ENCODE measurements at places on chromosomes 1 and 21.

DNA sequence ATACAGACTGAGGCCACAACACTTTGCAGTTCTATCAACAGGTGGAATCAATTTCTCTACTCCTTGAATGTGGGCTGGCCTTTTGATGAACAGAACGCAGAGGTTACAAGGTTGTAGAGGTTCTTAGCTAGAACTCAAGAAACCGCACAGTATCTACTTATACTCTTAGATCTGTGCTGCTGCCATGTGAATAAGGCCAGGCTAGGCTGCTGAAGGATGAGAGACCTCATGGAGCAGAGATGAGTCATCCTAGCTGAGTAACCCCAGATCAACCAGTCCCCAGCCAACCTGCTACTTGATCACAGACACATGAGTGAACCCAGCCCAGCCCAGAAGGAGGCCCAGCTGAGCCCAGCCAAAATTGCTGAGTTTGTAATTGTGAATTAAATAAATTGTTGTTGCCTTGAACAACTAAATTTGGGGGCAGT is 35.3 kb upstream of the BCAR3 start:
- no peak for DNase-seq

GRCh38 chr1:229885568-229886495 is 181.2 kb upstream of the GALNT2 start:
- DNase-seq: no peak

DNA sequence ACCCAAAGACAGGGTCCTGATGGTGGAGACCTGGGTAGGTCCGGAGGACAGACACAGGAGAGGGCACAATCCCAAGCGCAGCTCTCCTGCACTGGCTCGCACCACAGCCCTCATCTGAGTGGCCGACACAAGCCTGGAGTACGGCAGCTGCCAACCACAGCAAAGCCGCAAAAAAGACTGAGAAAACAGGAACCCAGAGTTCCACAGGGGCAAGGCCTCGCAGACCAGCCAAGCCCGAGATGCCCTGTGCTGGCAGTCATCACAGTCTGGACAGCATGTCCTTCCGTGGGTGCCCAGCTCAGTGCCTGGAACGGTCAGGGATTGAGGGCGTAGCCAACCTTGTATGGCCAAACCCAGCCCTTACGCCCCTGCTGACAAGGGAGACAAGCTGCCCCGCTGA is 11.4 kb downstream of the ZBTB48 start:
- DNase-seq: peak; percentile 38

- no peak for DNase-seq
These were observed 40.9 kb downstream of the NEGR1 start for GRCh38 chr1:72241397-72241796.

DNA sequence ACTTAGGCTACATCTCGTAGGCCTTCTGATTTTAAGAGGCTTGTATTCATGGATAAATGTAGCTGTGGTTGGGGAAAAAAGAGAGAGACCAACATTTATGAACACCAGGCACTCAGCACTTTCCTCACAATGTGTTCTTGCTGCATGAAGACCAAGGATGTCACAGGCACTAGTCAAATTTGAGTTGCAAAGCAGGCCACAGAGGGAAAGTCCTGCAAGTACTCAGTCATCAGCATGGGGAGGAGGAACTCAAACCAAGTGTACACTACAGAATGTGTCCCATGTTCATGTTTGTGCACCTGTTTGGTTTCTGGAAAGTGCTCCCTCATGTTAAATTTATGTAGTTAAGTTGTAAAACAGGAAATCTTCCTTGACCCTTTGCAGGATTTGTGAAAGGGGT is 8.7 kb upstream of the MAP3K7CL start:
- DNase-seq: no peak

DNA sequence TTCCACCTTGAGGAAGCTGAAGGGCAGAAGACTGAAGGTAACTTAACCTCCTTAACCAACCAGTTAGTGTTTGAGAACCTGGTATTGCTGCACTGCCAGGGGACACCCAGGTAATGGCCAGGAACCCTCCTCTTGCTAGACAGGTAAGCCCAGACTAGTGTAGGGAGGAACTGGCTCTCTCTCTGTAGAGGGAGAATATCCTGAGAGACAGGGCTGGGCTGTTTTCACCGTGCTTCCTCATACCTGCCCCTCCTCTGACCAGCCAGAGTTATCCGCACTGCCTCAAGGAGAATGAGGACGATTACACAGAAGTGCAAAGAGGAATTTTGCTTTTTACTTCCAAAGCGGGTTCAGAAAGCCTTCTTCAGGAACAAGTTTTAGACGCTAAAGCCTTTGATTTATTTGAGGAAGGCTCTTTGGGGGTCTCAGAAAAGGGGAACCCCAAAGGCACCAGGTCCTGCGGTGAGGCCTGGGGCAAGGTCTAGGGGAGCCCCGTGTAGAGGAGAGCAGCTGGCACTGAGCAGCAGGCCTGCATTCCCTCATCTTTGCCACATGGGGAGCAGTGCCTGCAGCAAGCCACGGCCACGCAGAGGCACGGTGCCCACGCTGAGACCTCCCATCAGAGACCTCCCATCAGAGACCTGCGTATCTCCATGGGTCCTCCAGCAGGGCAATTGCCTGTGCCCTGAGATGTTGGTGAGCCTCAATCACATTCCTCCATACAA is 13.5 kb downstream of the GNG4 start:
- DNase-seq: no peak

DNA sequence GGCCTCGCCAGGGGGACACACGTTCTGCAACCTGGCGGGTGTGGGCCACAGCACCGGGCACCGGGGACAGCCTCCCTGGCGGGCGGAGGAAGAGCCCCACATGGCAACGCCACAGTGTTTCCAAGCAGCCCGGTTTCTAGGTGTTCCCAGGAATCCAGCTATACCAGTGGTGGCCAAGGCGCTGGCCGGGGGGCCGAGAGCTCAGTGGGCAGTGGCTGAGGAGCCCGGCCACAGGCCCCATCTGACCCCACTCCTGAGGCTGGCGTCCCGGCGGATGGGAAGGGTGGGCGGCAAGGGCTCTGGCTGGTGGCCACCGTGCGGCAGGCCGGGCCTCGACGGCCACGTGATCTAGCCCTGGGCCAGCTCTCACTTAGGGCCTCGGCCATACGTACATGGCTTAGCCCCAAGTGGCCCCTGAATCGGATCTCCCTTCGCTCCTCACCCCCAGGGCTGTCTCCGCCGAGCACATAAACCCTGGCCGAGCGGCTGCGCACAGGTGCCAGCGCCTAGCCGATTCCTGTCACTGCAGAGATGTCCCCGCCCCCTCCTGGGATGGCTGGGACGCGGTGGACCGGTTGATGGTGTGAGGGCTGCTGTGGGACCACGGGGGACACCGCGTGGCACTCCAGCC is 68.7 kb downstream of the MORN1 start:
- no peak for DNase-seq

DNA sequence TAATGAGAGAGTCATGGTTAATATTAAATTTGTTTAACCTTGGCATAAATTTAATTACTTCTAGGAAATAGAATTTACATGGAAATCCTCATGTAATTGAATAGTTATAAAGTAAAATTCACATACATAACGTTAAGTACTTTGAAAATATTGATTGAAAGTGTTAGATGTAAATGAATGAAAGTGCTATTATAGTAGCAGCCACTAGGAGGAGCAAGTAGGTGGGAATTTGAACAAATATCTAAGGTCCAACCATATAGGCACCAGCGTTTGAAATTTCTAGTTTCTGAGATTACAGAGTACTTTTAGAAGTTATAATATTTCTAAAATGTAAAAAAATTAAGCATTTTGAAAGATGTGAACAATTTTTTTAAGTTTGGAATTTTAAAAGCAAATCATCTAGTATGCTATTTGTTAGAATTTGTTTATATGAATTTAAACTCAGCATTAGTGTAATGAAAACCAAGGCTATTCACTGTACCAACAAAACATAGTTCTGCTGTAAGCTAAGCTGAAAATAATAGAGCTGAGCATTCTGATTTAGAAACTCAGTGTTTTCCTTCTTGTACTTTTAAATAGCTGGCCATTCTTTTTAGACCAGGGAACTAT is 3.3 kb downstream of the B3GALT2 start:
- DNase-seq: peak; percentile 75

- DNase-seq: peak; percentile 95
These were observed at the start of gene PCAT6 for GRCh38 chr1:202810615-202811295. Gene PCAT6, plus strand, starts transcription at chr1:202810954.

GRCh38 chr1:155226188-155226909 is 17.9 kb downstream of the MTX1 start:
- peak; percentile 77 for DNase-seq

DNA sequence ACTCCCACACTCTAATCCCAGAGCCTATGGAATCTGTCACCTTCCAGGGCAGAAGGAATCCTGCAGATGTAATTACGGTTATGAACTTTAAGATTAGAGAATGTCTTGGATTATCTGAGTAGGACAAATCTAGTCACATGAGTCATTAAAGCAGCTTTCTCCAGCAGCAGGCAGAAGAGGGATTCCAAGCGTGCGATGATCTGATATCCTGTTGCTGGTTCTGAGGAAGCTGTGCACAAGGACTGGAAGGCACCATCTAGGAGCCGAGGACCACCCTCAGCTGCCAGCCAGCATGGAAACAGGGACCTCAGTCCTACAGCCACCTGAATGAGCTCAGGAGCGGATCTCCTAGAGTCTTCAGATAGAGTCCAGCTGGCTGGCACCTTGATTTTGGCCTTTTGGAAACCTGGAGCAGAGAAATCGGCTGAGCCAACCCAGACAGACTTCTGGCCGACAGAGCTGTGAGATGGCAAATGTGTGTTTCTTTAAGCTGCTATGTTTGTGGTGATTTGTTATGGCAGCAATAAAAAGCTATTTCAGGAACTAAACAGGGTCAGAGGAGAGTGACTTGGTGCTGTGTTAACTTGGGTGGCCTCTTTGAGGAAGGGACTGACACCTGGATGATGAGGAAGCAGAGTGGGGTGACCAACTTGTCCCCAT is 34.5 kb downstream of the LRRN2 start:
- DNase-seq: no peak

- peak; percentile 58 for DNase-seq
These were observed 36.1 kb downstream of the CLSTN1 start for GRCh38 chr1:9787702-9788101.

Data from inflammatory macrophage treated with lipopolysaccharide for 1 hour (primary cell).